Renal cortex interstitium (tissue), 15 donors: ENCODE measurements at places on chromosomes 16 and 17. TPM values are rescaled to one million over a fixed set of nuclear protein-coding genes. Genes with fewer than 3 reads are reported as not detected.

GRCh38 chr16:48829336-48830310 lies 219.6 kb upstream of the N4BP1 start:
- no peak for DNase-seq

DNA sequence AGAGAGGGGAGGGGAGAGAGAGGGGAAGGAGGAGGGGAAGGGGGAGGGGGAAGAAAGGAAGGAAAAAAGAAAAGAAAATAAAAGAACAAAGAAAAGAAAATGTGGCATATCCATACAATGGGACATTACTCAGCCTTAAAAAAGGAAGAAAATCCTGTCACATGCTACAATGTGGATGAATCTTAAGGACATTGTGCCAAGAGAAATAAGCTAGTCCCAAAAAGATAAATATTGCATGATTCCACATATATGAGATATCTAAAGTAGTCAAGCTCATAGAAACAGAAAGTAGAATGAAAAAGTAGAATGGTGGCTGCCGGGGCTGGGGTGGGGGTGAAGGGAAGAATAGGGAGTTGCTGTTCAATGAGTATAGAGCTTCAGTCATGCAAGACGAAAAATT lies 40.4 kb downstream of the CNGB1 start:
- no peak for DNase-seq

DNA sequence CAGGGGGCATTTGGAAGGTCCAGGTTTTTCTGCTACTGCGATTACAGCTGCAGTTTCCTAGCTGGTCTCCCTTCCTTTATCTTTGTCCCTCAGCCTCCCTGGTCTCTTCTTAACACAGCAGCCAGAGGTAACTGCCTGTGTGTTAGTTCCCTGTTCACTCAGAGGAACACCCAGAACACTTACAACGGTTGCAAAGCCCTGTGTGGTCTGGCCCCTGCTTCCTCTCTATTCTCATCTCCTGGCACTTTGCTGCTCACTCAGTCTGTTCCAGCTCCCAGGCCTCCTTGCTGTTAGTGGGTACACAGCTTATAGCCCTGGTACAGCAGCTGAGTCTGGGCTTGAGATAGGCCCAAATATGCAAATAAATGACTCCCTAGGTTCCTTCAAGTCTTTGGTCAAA lies 16.4 kb downstream of the NTN1 start:
- no peak for DNase-seq

GRCh38 chr17:29383686-29384085 lies 6.5 kb upstream of the TAOK1 start:
- DNase-seq = no peak

DNA sequence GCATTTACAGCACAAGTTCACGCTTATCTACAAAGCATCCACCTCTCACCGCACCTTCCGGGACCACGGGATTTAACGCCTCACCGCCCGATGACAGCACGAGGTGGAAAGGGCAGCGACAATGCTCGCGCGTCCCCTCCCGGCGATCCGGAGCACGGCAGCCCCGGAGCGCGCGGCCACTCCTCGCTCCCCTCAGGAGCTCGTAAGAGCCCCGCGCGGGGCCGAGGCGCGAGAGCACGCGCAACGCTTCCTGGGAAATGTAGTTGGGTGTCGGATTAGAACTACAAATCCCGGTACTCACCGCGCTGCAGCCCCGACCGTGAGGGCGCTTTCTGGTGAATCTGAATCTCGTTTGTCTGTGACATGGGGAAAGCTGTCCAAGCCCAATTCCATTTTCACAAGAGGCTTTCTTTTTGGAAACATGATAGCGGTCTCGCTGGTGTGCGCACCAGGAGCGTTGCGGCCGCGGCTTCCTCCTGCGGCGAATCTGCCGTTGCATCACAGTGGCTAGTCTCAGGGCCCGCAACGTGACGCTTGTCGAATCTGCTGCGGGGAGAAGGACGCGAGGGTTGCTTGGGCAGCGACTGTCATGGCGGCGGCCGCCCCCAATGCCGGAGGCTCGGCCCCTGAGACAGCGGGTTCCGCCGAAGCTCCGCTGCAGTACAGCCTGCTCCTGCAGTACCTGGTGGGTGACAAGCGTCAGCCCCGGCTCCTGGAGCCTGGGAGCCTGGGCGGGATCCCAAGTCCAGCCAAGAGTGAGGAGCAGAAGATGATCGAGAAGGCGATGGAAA lies at the start of gene TIMM22:
TSS of gene TIMM22 (plus strand) at position 576 of the 791 bp plus-strand sequence. CDS start at position 590, 14 bp downstream.
- peak; percentile 95 for DNase-seq

DNA sequence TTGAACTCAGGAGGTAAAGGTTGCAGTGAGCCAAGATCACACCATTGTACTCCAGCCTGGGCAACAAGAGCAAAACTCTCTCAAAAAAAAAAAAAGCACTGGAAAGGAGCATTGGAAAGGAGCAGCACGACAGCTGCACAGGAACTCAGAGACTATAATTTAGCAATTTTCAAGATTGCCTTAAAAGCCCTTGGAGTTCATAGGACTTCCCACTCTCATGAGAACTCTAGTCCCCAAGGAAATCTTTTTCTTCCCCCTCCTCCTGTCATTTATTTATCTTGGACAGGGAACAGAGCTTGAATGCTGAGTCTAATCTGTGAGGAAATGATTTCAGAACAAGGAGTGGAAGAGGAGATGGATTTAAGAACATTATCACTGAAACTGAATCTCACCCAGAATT lies 69.0 kb downstream of the PLXDC1 start:
- DNase-seq = peak; percentile 74

Gene CMTM2
- 0.33 TPM for polyA plus RNA-seq

GRCh38 chr17:74516561-74517328 lies 14.5 kb downstream of the CD300LB start:
- no peak for DNase-seq

DNA sequence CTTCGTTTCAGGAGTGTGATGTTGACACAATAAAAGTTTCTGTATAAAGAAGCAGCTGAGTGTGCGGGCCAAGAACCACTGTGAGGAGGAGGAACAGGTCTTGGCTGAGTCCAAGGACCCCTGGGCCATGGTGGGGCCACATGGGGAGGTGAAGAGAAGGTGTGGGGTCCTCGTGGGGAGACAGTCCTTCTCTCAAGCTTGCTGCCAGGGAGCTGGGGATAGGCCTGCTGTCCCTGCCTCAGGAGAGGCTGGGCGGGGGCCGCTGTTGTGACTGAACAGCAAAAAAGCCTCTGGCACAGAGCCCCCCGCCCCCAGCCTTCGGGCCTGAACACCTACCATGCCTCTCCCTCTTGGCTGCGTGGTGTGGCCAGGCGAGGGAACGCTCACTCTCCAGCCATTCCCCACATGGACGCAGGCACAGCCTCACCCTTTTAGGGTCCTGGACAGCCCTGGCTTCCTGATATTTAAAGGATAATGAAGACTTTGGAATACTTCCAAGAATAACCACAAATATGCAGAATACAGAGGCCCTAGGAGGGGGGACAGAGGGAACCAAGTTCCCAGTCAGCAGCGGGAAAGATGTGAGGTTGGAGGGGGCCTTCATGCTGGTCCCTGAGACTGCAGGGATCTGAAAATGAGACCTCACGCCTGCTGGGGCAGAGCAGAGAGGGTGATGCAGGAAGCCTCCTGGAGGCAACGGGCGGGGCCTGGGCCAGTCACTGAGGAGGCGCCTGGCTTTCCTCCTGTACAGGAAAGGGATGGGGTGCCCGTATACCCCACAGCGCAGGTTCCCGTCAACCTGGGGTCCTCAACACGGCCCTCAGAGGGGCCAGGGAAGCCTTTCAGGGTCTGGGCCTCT lies 100.0 kb upstream of the CREBBP start:
- DNase-seq = peak; percentile 48

- DNase-seq = no peak
Measured at GRCh38 chr16:15885560-15886001, 2.8 kb downstream of the CEP20 start.

DNA sequence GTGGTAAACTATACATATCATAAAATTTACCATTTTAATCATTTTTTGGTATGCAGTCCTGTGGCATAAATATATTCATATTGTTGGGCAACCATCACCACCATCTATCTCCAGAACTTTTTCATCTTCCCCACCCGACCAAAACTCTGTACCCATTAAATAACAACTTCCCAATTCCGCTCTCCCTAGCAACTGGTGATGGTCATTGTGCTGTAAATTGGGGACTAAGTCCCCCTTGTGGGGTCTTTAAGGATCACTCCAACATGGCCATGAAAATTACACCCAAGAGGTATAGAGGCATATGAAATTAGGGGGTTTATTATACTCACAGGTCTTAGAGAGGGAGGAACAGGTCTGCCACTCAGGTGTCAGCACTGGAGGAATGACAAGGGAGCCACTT lies 57.4 kb upstream of the NKD1 start:
- no peak for DNase-seq

DNA sequence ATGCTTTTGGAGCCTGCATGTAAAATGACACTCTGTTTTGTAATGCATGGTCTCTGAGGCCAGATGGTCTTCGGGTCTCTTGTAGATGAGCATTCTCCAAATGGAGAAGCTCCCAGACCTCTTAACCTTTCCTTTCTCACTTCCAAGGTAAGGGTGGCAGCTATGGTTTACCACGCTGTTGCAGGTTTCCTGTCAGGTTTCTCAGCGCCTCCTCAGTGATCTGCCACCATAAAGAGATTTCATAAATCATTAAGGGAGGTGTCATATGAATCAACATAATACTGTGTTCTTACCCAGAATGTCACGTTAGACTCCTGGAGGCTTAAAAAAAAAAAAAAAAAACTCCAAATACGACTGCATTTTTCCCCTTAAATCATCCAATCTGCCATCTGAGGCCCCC lies 787.4 kb upstream of the EEF2KMT start:
- no peak for DNase-seq

- DNase-seq = peak; percentile 23
Measured at GRCh38 chr16:68707340-68708152, 29.5 kb upstream of the CDH1 start.

Gene SCGB1C2
- polyA plus RNA-seq = not detected

- DNase-seq = no peak
Measured at GRCh38 chr16:83602761-83603722, 204.7 kb upstream of the HSBP1 start.

GRCh38 chr17:21035406-21035805 lies 7.4 kb downstream of the USP22 start:
- DNase-seq = no peak

Gene MYH13
- polyA plus RNA-seq = 0.19 TPM
